Thoracic aorta (tissue), 2 donors: ENCODE measurements at places on chromosomes 16 and 17. TPM values are rescaled to one million over a fixed set of nuclear protein-coding genes. Genes with fewer than 3 reads are reported as not detected.

GRCh38 chr17:71496552-71496951 is 624.3 kb upstream of the SOX9 start:
- no peak overlapping the region for H3K4me3 ChIP-seq
- no peaks in the 10 kb centered on the region for H3K27me3 ChIP-seq
- no peaks in the 10 kb centered on the region for H3K36me3 ChIP-seq
- DNase-seq: no peak

DNA sequence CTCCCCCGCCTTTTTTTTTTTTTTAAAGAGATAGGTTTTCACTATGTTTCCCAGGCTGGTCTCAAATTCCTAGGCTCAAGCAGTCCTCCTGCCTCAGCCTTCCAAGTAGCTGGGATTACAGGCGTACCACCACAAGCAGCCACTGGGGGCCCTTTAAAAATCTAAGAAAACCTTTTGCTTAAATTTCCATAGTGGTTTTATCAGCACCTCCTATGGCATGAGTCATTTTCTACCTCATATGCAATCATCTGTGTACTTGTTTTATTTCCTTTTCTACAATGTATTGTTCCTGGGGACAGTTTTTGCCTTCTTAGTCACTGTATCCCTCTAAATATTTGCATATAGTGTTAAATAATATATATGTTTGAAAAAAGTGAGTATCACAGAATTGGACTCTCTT is 29.2 kb downstream of the GNA13 start:
- H3K27me3 ChIP-seq: no peaks in the 10 kb centered on the region
- no peak for DNase-seq
- no peaks in the 10 kb centered on the region for H3K36me3 ChIP-seq
- no peak overlapping the region for H3K4me3 ChIP-seq
- peaks cover 52% of the 10 kb centered on the region for H3K4me1 ChIP-seq

DNA sequence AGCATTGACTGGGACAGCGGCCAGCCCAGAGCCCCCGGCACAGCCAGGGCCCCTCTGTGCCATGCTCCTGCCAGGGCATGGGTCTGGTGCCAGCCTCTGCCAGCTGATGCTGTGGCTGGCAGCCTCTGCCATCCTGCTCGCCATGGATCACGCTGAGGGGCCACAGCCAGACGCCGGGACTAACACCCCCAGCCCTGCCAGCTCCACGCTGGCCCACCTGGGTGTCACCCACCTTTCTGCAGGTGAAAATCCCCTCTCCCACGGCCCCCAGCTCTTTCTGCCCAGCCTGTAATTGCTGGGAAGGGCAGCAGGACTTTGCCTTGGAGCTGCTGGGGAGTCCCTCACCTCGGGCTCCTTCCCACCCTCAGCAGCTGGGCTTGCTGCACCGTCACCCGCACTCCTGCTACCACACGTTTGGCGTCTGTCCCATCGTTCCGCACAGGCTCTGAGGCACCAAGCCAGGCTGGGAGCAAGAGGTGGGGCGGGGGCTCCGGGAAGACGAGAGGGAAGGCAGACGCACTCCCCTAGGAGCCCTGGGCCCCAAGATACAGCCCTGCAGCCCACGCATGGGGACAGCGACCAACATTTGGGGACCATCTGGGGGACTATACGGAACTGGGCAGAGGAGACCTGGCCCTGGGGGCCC is 42.0 kb upstream of the ACSF3 start:
- H3K4me3 ChIP-seq: no peak overlapping the region
- DNase-seq: no peak
- H3K27ac ChIP-seq: no peak overlapping the region
- H3K36me3 ChIP-seq: no peaks in the 10 kb centered on the region
- no peaks in the 10 kb centered on the region for H3K27me3 ChIP-seq

Gene NPIPA7
- total RNA-seq: not detected

DNA sequence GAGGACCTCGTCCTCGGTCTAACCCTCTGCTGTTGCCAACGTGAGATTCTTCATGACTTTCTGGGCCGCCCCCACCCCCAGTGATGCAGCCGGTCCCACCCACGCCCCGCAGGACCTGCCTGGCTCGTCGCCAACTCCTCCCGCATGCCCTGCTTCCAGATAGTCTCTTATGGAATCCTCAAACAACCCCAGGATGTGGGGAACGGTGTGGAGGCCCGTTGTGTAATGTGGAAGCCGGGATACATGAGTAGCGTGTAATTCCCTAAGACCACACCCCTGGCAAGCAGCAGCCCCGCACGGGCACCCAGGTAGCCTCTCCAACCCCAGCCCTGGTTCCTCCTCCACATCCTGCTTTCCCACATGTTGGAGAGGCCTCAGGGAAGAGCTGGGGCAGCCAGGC is 275.9 kb downstream of the C16orf95 start:
- H3K4me3 ChIP-seq: no peak overlapping the region
- no peak for DNase-seq
- H3K27me3 ChIP-seq: no peaks in the 10 kb centered on the region
- no peaks in the 10 kb centered on the region for H3K36me3 ChIP-seq

Gene SLC13A5
- total RNA-seq: not detected

DNA sequence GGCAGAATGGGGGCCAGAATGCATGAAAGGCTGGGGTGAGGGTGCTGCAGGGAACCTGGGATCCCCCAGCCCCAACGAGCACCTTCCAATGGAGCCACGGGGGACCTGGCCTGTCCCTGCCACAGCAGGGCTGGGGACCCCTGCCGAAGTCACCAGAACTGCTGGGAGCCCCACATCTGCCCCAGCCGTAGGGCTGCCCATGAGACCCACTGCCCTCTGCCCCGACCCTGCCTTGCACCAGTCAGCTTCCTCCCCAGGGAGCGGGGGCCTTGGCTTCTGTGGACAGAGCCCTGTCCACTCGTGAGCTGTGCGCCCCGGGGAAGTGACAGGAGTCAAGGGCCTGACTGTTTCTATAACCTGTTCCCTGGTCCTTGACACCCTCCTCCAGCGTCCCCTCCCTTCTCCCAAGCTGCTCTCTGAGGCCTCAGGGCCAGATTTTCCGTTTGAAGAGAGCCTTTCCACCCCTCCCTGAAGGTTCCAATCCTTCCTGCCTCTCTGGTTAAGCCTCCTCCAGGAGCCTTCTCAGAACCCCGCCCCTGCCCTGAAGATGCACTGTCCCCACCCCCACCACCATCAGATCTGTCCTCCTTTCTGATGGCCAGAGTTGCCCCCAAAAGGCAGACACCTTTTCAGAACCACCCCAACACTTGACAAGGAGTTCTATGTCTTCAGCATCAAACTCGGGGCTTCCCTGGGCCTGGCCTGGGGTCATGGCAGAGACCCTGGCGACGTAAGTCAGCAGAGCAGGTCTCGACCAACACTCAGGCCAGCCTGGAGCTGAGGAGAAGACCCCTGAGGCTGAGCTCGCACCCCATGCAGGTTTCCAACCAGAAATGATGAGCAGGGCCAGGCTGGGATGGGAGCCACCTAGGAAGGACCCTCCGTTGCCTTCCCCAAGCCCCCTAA is 10.7 kb upstream of the PRR29 start:
- DNase-seq: no peak
- peaks cover 18% of the 10 kb centered on the region for H3K4me1 ChIP-seq
- no peak overlapping the region for H3K27ac ChIP-seq
- H3K27me3 ChIP-seq: no peaks in the 10 kb centered on the region
